ENCODE measurements at places on chromosomes 7 and 10. TPM values are rescaled to one million over a fixed set of nuclear protein-coding genes. Genes with fewer than 3 reads are reported as not detected.

GRCh38 chr7:93249491-93250148 is 17.5 kb downstream of the VPS50 start:
- no peak overlapping the region for H3K4me3 ChIP-seq
- no peaks in the 10 kb centered on the region for H3K36me3 ChIP-seq
- H3K4me1 ChIP-seq = peaks cover 6% of the 10 kb centered on the region

GRCh38 chr10:61151059-61151458 is 207.1 kb upstream of the RHOBTB1 start:
- no peaks in the 10 kb centered on the region for H3K36me3 ChIP-seq
- DNase-seq = no peak
- peaks cover 8% of the 10 kb centered on the region for H3K27me3 ChIP-seq
- H3K4me1 ChIP-seq = no peaks in the 10 kb centered on the region

The MOGAT3 gene
- total RNA-seq = not detected

- H3K27me3 ChIP-seq = no peaks in the 10 kb centered on the region
- no peak overlapping the region for H3K4me3 ChIP-seq
- no peak for DNase-seq
Measured at GRCh38 chr7:132400561-132401142, 175.6 kb downstream of the PLXNA4 start.

The PRSS37 gene
- not detected for total RNA-seq

The CPN1 gene
- total RNA-seq = not detected

DNA sequence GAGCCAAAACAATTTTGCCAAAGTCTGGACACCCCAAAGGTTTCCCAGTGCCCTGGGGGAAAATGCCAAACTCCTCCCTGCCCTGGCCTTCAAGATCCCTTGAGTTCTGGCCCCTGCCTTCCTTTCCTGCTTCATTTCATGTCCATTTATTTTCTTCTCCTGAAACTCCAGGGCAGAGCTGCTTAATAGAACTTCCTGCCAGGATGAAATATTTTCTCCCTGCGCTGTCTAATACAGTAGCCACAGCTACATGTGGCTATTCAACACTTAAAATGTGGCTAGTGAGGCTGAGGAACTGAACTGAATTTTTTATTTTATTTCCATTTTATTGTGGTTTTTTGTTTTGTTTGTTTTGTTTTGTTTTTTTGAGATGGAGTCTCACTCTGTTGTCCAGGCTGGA is 49.6 kb downstream of the COL13A1 start:
- H3K4me3 ChIP-seq = no peak overlapping the region
- H3K27me3 ChIP-seq = peaks cover 20% of the 10 kb centered on the region
- H3K4me1 ChIP-seq = no peaks in the 10 kb centered on the region
- no peak for DNase-seq

- no peak overlapping the region for H3K27ac ChIP-seq
- H3K4me1 ChIP-seq = no peaks in the 10 kb centered on the region
- DNase-seq = no peak
- no peaks in the 10 kb centered on the region for H3K36me3 ChIP-seq
Measured at GRCh38 chr10:71150796-71151195, 61.6 kb upstream of the UNC5B start.

The PGAM2 gene
- total RNA-seq = 0.58 TPM
